ENCODE measurements at places on chromosomes 1 and 21.

GRCh38 chr1:17113963-17114362, 5.3 kb downstream of the PADI2 start:
- no peak for DNase-seq

DNA sequence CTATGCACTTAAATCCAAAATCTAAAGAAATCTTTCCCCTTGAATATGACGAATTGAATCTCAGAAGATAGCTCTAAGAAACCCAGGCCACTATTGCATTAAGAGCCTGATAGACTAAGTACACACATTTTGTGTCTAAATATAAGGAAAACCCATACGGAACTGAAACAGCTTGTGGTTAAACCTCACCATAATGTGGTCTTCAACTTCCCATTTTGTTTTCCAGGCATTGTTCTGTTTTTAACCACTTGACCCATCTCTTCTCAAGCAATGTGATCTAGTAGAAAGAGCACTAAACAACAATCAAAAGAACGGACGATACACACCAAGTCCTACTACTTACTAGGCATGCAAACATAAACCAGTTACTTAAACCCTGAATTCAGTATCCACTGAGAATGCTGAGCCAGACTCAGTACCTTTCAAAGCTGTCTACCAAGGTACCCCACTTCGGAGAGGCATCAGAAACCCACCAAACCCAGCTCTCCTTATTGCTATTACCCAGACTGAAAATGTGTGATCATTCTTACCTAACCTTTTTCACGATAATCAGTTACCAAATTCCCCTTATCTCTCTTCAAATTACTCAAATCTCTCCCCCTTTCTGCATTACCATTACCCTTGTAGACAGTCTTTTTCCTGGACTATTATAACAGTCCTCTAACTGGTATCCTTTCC, 12.8 kb downstream of the OTUD7B start:
- no peak for DNase-seq

DNA sequence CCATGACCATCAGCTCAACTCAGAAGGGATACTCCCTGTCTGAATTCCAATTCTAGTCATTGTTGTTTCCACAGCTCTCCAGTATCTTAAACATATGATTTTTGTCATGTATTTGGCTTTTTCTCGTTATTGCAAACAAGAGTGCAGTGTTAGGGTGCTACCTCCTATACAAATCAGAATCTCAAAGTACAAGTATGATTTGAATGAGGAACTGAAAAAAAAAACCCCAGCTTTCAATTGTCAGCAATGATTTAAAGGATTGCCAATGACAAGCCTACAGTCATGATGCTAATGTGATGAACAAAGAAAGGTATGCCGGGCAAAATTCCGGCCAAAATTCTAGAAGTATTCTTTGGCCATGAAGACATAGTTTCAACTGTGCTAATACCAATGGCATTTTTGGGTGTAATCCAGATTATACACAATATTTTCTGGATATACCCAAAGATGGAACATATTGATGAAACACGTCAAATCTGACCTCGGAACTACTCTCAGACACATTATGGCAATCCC, 14.9 kb downstream of the TMEM35B start:
- DNase-seq = no peak

DNA sequence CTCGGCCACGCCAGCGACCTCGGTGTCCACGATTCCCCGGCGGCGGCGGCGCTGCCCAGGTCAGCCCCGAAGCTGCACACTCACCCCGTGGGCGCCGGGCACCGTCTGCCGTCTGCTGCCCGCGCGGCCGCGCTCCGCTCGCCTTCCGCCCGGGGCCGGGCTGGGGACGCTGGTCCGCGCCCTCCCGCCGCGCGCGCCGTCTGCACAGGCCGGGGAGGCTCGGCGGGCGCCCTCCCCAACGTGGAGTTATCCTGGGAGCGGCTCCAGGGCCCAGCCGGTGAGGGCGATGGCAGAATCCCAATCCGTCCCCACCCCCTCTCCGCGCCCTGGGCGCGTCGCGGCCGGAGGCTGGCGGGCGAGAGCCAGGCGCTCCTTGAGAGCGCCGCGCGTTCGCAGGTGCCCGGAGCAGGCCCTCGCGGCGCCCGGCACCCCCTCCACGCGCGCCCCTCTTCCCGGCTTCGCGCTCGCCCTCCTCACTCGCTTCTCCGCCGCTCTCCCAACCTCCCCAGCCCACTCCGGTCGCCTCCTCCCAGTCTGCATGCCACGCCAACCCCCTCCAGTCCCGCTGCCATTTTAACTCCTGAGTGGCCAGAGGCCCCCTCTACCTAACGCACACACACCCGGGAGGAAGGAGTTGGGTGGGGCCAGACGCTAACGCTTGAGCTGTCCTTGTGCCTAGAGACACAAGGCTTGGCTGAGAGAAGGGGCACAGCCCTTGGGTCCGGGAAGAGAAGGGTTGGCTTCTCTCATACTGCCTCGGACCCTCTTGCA, at the start of gene LRRN2:
Gene LRRN2, minus strand, starts transcription at position 503 of the 771 bp plus-strand sequence. CDS start 65,746 bp downstream, outside the sequence.
- no peak for DNase-seq

GRCh38 chr1:162868972-162869371, 8.0 kb upstream of the CCDC190 start:
- no peak for DNase-seq

GRCh38 chr1:180415985-180416633, 86.3 kb downstream of the ACBD6 start:
- DNase-seq = no peak
